ENCODE measurements at places on chromosomes 3 and 15. TPM values are rescaled to one million over a fixed set of nuclear protein-coding genes. Genes with fewer than 3 reads are reported as not detected.

NEK11 gene
- total RNA-seq = 2.8 TPM

SKOR1 gene
- total RNA-seq = 0.19 TPM

TFG gene
- total RNA-seq = 95.8 TPM

TTC21A gene
- total RNA-seq = 0.71 TPM

NXPE3 gene
- 6.0 TPM for total RNA-seq

LRTM1 gene
- not detected for total RNA-seq

DPPA2 gene
- not detected for total RNA-seq

MUC4 gene
- total RNA-seq = not detected

GOLGA8J gene
- not detected for total RNA-seq

ONECUT1 gene
- total RNA-seq = not detected

EIF4E3 gene
- 6.0 TPM for total RNA-seq

UPK1B gene
- total RNA-seq = 179 TPM

TRH gene
- not detected for total RNA-seq

CIP2A gene
- 15.2 TPM for total RNA-seq

IQCF5 gene
- total RNA-seq = not detected

UACA gene
- total RNA-seq = 10.8 TPM

GCNT3 gene
- 4.2 TPM for total RNA-seq

LARP6 gene
- total RNA-seq = 6.0 TPM

CD86 gene
- not detected for total RNA-seq

PLA2G4E gene
- 5.1 TPM for total RNA-seq

CDHR4 gene
- total RNA-seq = not detected

PCSK6 gene
- 7.8 TPM for total RNA-seq

SH2D7 gene
- total RNA-seq = not detected

UBAP1L gene
- total RNA-seq = 0.35 TPM

SAMMSON gene
- total RNA-seq = not detected

JMJD7 gene
- 28.8 TPM for total RNA-seq

ACKR2 gene
- 0.92 TPM for total RNA-seq

OXTR gene
- total RNA-seq = 0.65 TPM

DCUN1D1 gene
- total RNA-seq = 17.5 TPM

CLDN16 gene
- total RNA-seq = 0.37 TPM

RAD51 gene
- total RNA-seq = 10.8 TPM

GNAT1 gene
- total RNA-seq = 0.35 TPM

WNT7A gene
- 12.5 TPM for total RNA-seq

SORD gene
- total RNA-seq = 59.4 TPM

SLC6A11 gene
- total RNA-seq = 0.35 TPM

ISLR2 gene
- total RNA-seq = not detected

AADAC gene
- not detected for total RNA-seq

MESP2 gene
- total RNA-seq = 0.42 TPM

KNG1 gene
- not detected for total RNA-seq
